ENCODE measurements at places on chromosomes 12 and 14.

- DNase-seq = no peak
These were observed 3.6 kb upstream of the KRT72 start for GRCh38 chr12:52604859-52605258.

DNA sequence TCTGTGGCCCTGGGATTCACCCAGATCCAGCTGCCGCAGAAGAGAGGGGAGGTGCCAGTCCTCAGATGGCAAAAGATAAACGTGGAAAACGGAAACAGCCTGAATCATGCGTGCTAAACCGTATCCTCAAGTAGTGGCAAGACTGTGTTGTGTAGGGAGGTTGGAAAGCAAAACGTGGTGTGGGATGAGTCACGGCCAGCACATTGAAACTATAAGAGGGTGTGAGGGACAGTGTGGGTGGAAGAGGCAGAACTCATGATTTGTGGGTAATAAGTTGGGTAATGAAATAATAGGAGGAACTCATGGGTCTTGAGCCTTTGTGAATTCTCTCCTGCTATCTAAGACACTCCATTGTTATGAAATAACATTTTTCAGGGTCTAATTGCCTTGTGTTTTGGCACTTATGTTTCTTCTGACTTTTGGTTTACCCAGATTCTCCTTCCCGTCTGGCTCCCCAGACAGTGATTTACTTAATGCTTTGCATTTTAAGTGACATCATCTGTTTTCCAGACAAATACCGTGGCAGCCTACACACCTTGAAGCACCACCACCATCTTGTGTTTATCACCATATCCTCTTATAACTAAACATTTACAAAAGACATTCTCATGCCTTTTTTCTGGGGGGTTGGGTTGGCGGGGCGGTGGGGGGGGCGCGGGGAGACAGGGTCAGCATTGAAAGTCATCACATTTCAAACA is 62.3 kb upstream of the PTCSC3 start:
- DNase-seq = no peak

DNA sequence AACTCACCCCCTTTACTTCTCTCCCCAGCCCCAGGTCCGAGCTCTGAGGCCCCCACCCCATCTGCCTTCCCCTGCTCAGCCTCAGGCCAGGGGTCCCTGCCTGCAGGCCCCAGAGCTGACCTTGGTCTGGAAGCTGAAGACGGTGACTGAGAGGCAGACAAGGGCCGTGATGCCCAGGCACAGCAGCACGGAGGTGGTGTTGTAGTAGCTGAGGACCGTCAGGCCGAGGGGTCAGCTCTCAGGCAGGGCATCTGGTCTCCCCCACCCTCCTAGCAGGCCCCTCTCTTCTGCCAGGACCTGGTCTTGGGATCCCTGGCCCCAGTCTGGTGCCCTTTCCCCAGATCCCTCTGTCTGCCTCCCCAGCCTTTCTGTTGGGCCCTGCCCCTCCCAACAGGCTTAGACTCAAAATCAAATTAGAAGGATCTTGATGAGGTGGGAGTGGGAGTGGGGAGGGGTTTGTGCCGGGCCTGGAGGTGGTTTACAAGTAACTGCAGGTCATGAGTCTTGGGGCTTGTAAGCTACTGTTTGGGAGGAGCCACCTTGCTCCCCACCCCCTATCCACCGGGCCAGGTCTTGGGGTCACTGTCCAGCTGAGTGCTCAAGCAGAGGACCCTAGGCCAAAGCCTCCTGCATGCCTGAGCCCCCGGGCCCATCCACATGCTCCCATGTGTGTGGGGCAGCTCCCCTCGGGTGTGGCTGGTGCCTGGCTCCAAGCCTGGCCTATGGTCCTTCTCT is 14.2 kb downstream of the FAIM2 start:
- DNase-seq = no peak

DNA sequence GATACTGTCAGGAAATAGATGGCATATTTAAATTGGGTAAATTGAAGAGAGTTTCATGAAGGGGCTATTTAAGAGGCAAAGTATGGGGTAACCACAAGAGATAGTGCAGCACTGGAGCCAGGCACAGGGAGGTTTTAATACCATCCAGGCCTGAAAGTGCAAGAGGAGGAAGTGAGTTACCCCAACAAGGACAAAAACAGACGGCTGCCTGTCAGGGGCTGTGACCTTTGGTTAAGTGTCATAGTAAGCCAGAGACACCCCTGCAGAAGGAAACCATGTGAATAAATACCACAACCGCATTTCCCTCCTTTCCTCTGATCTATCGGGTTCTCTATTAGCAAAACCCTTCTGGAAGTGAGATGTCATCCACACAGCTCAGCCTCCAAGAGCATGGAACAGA is 122.0 kb upstream of the DHRS4 start:
- DNase-seq = no peak

GRCh38 chr12:52366738-52367485 is at the start of gene KRT85:
KRT85 (minus strand) TSS chr12:52367481; CDS start chr12:52367405, 76 bp downstream.
- DNase-seq = no peak

DNA sequence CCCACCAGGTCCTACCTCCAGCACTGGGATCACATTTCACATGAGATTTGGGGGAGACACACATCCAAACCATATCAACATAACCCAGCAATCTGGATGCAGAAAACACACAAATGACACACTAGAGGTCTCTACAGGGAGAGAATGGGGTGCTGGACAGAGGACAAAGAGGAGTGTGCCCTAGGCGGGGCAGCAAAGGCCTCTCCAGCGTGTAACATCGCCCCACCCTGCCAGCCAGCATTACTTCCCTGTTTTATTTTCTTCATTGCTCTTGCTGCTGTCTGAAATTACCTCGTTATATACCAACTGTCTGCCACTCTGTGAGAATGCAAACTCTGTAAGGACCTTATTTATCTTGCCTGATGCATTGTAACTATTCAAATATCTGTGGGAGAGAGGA is 61.1 kb downstream of the RIMBP2 start:
- DNase-seq = no peak
